ENCODE measurements at places on chromosomes 1 and 21. TPM values are rescaled to one million over a fixed set of nuclear protein-coding genes. Genes with fewer than 3 reads are reported as not detected.

Gene HMCN1
- total RNA-seq: 13.3 TPM

Gene CLIC6
- not detected for total RNA-seq

Gene ZNF644
- total RNA-seq: 42.5 TPM

Gene YOD1
- 3.9 TPM for total RNA-seq

Gene GPR52
- 0.99 TPM for total RNA-seq

Gene NBPF6
- total RNA-seq: not detected

Gene CR1
- total RNA-seq: not detected

Gene OR2L2
- total RNA-seq: not detected
